ENCODE measurements at places on chromosomes 5 and 9.
A peak's percentile ranks its signal among the peaks of the same experiment; 100 is the strongest.

- no peak for DNase-seq
Observed at GRCh38 chr5:72558383-72558782, 51.2 kb upstream of the ZNF366 start.

DNA sequence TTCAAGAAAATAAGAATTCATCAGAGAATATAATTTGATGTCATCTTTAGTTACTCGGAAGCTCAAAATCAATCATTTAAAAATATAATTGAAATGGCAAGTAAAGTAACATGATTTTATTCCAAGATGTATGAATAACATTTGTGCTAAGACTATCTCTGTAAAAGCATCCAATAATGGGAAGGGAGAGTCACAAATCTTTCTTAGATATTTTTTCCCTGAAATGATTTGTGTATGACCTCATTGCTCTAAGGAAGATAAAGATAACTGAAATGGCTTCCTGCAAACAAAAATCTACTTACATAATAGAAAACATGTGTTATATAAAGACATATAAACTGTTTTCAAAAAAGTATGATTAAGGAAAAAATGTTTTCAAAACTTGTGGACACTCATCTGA is 97.4 kb upstream of the FGF10 start:
- no peak for DNase-seq

GRCh38 chr5:132427281-132428146 is 58.0 kb downstream of the SLC22A5 start:
- DNase-seq, result peak; percentile 48

DNA sequence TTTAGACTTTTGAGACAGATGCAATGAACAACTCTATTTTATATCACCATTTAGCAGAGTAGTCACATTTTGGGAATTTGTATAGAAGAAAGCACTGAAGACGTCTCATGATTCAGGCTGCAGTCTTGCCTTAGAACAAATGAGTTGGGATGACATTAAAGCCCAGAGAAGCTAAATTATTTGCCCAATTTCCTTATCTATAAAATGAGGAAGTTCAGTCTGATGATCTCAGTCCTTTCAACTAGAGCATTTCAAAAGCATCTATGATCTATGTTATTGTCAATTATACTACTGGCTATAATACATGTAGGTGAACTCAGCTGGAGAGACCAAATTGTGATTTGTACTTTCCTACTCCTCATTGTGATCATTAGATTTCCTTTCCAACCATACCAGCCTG is 154.1 kb downstream of the OSTF1 start:
- no peak for DNase-seq

GRCh38 chr9:127853312-127854183 is 910 bp downstream of the ENG start:
- no peak for DNase-seq

GRCh38 chr5:90558344-90559192 is at the start of gene ADGRV1:
Gene ADGRV1 (plus strand): TSS chr5:90558797. CDS start chr5:90558896, 99 bp downstream.
- DNase-seq, result no peak

DNA sequence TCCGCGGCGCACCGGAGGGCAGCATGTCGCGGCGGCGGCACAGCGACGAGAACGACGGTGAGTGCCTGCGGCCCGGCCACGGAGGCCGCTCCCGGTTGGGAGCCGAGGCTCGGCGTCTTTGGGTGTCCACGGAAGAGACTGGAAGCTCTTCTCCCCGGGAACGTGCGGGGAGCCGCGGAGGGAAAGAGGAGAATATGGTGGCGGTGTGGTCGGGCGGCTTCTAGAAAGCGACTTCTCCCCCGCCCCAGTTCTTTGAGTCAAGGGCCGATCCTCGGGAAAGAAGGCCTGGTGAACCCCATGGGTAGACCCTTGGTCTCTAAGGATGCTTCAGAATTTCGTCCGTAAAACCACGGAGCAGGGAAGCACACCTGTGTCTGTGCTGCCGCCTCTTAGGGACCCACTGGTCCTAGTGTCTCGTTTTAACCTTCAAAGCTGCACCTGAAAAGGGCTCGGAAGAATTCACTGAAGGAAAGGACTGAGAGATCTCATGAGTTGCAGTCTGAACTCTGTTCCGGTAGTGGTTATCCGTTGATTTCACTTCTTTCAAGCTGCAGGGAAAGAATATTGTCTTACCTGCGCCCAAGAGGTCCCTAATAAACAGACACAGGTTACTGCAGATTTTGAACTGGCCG is 354 bp downstream of the NCBP1 start:
- DNase-seq, result no peak

GRCh38 chr9:81724242-81724889 is 35.0 kb upstream of the TLE1 start:
- DNase-seq, result no peak

- no peak for DNase-seq
Observed at GRCh38 chr9:94644543-94644942, 5.2 kb upstream of the FBP1 start.

GRCh38 chr9:2743937-2744529 is 26.7 kb downstream of the KCNV2 start:
- no peak for DNase-seq

GRCh38 chr9:38336341-38336740 is 56.2 kb upstream of the ALDH1B1 start:
- no peak for DNase-seq

- peak; percentile 41 for DNase-seq
Observed at GRCh38 chr9:136847826-136848392, 1.3 kb upstream of the PHPT1 start.

DNA sequence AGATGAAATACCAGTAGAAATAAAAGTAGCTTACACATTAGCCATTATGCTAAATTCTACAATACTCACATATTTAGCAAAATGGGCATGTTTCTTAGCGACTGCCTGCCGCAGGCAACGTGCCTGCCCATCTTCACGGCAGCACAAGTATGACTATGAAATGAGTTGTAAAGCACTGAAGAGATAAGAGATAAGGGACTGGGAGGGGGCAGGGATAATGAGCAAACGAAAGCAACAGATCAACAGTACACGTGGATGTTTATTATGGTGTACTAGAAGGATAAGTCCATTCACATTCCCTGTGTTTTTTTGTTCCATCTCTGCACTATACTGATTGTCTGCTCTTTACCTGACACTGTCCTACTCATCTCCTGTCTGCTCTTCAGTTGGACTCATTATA is 44.1 kb upstream of the KCNN2 start:
- DNase-seq, result no peak

DNA sequence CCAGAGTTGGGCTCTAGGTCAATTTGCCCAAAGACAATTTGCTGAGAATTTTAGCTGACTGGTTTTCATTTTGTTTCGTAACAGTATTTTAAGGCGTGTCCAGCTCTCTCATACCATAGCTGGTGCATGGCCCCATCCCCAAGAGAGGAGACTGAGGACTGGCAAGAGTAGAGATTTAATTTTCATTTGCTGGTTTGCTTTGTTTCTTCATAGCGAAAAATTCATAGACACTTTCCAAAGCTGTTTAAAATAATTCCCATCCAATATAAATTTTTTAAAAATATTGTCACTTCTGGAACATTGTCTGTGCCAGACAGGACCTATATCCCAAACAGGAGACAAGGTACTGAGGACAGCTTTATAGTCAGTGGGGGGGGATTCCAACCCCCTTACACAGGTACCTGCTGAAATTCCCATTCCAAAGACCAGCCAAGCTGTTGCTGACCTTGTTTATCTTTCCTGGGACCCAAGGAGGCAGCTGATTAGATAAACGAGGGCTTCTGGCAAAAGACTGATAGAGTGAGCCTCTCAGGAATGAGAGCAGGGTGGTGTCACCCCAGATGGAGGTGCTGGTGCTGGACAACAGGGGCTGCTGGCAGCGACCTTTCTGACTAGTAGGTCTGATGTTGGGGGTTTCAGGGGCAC is 6.8 kb upstream of the ANGPTL2 start:
- no peak for DNase-seq

- DNase-seq, result no peak
Observed at GRCh38 chr9:89826186-89826585, 221.4 kb downstream of the GADD45G start.

GRCh38 chr5:111389390-111390082 is 122.8 kb downstream of the STARD4 start:
- DNase-seq, result no peak

- DNase-seq, result no peak
Observed at GRCh38 chr5:137937994-137938750, 48.9 kb downstream of the PKD2L2 start.

DNA sequence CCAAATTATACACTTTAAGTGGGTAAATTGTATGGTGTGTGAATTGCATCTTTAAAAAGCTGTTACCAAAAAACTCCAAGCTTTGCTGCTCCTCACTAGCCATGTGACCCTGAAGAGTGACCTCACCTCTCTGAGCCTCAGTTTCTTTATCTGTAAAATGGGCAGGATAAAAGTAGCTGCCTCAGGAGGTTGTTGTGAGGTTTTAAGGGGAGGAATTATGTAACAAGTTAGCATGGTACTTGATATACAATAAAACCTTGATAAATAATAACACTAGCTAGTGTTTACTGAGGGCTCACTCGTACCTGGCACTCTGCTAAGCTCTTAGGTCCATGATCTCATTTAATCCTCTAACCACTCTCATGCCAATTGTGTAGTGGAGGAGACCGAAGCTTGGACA is 19.0 kb upstream of the PHF19 start:
- DNase-seq, result no peak

- DNase-seq, result no peak
Observed at GRCh38 chr5:110965773-110966581, 105.5 kb upstream of the TSLP start.

DNA sequence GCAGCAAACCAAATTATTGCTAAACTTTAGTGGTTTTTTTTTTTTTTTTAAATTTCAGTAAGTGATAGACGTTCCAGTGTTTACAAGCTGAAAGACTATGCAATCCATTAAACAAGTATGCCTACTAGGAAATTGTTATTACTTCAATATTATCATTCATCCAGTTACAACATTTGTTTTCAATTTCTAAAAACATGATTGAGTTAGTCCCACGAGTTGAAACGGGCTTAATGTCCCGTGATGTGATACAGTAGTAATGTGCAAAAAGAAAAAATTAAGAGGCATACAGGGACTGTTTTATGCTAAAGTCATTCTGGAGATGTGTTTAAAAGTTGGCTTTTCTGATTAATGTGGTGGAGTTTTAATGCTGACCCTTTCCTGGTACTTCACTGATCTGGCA is 550.3 kb upstream of the DMAC1 start:
- DNase-seq, result no peak

GRCh38 chr9:127139071-127139731 is 16.8 kb upstream of the ANGPTL2 start:
- DNase-seq, result no peak

- DNase-seq, result no peak
Observed at GRCh38 chr5:150454492-150455229, 5.1 kb upstream of the RPS14 start.

GRCh38 chr5:153400931-153401330 is 89.5 kb upstream of the GRIA1 start:
- DNase-seq, result no peak

- DNase-seq, result no peak
Observed at GRCh38 chr5:128538250-128539037, 399 bp upstream of the FBN2 start.

DNA sequence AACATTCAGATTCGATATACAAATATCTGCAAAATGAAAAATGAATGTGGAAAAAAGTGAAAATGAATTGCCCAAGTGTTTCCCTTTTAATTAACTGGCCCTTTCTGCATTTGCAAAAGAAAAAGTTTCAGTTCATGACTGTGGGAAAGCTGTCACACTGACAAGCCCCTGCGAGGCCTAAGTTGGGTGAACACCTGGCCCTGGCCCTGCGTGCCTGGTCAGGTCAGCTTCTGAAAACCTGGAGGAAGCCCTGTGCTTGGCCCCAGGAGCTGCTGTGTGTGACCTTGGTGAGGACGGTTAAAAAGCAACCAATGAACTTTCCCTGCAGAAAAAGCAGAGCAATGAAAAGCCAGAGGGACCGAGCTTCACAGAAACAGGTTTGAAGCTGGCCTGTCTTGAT is 41.0 kb upstream of the SHC3 start:
- DNase-seq, result no peak

DNA sequence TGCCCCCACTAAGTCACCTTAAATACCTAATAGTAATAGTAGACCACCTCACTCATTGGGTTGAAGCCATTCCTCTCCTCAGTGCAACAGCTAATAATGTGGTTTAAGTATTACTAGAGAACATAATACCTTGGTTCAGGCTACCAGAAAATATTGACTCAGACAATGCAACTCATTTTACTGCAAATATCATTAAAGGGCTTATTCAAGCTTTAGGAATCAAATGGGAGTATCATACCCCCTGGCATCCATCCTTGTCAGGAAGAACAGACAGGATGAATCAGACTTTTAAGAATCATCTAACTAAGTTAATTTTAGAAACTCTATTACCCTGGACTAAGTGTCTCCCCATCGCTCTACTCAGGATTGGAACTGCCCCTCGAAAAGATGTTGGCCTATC is 6.8 kb upstream of the RNF180 start:
- no peak for DNase-seq

- DNase-seq, result no peak
Observed at GRCh38 chr9:81671880-81672280, 17.5 kb downstream of the TLE1 start.

- DNase-seq, result no peak
Observed at GRCh38 chr9:115439641-115440040, 321.7 kb upstream of the TNC start.
